NCI-H187 (cell line): ENCODE measurements at places on chromosomes 16 and 17.

DNA sequence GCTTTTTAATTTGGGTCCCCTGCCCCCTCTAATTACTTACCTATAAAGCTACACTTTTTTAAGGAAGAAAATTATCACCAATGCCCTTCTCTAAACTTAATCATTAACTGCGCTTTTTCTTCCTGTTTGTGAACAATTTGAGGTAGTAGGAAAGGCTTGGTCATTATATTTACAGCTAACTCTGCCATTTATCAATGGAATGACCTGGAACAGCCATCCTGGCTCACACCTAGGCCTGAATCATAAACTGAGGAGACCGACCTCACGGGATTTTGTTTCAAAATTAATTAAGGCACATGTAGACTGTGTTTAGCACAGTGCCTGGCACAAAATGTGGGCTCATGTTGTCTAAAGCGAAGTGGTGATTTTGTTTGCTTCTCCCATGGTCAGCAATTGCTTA lies 15.4 kb upstream of the DYNLRB2 start:
- DNase-seq = no peak

DNA sequence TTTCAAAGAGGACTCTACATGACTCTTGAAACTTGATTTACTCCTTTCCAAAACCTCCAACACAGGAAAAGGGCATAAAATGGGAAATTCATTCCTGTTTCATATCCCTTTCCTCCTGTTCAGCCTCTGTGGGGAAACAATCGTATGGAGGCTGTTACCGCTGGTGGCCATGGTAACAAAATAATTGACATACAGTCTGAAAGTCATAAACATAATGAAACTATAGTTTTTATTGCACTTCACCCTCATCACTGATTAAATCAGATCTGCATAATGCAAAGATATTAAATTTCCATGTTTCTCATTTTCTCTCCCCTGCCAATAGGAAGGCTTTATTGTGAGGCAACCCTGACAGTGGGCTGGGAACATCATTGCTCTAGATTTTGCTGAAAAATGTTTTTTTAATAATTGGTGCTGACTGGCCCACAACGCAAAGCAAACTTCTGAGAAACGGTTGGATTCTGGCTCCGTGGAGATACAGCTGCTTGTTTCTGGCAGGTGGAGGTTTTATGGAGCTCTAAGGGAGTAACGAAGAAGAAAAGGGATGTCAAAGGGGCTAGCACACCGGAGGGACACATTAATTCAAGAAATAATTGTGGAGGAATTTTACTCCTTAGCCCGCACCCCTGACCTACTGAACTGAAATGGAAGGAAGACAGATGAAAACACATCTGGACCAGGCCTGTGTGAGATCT lies 154.2 kb upstream of the SHISA6 start:
- no peak for DNase-seq

- DNase-seq = no peak
Observed at GRCh38 chr16:16073891-16074881, 124.8 kb downstream of the ABCC1 start.

GRCh38 chr16:11135464-11135973 lies 120.5 kb downstream of the SOCS1 start:
- no peak for DNase-seq

- no peak for DNase-seq
Observed at GRCh38 chr16:73430138-73430537, 382.2 kb upstream of the ZFHX3 start.

- DNase-seq = peak; percentile 52
Observed at GRCh38 chr17:50956750-50957523, 90.8 kb upstream of the TOB1 start.

DNA sequence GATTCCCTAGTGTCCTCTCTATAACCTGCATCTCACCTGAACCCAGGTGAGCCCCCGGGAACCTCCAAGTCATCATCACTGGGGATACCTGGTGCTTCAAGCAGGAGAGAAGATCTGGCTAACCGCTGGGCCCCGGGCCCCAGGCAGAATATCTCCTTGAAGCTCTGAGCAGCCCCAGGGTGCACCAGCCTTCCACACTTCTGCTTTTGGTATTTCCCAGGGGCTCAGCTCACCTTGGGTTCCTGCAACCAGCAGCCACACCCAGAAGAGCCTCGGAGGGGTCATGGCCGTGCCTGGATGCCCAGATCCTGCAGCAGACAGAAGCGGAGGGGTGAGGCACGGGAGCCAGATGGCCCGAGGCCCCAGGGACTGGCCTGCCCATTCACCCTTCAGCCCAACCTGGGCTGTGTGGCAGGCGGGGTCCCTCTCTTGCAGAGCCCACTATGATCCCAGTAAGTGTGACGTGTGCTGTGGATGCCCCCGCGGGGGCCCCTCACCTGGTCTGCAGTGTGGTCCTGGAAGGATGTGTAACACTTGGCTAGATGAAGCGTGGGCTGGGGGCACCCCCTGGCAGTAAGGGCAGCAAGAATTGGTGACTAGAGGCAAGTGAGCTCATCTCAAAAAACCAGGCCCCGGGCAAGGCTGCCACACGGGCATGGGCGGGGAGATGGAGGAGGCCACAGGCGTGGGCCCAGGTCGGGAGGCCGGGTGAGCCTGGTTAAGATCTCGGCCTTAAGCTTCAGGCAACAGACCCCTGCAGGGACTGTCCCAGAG lies 2.6 kb downstream of the LGALS3BP start:
- DNase-seq = no peak
